ENCODE measurements at places on chromosomes 16 and 17.
A peak's percentile ranks its signal among the peaks of the same experiment; 100 is the strongest.

GRCh38 chr16:5665834-5666233 is 568.2 kb upstream of the EEF2KMT start:
- no peak for DNase-seq

DNA sequence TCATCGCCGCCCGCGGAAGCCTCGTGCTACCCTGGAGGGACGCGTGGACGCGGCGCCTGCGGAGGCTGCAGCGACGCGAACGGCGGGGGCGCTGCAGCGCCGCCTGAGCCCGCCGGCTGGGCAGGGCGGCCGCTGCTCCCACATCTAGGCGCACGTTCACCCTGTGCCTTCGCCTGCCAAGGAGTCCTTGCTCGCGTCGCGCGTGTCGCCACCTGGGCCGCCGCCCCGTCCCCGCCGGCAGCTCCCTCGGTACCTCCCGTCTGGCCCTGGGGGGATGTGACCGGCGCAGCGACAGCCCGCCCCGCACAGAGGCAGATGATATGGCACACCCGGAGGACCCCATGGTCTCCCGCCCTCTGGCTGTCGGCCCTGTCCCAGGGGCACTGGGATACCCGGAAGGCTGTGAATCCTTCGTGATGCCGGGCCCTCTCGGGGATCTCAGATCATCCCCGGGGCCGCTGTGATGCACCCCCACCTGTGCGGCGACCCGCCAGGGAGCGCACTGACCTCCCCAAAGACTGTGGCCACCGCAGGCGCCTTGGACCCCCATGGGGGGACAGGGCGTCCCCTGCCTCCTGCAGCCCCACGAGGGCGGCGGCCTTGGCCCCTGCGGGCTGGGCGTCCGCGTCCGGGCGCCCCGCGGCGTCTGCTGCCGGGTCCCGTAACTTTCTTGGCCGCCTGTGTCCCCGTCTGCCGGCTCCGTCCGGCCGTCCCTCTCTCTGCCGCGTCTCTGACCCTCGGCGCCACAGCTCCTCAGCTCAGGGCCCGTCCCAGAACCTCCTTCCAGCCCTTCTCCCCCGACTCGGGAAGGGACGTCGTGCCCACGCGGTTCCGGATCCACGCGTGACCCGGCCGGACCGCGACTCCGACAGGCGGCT is 689 bp upstream of the TBC1D24 start:
- peak; percentile 56 for DNase-seq

DNA sequence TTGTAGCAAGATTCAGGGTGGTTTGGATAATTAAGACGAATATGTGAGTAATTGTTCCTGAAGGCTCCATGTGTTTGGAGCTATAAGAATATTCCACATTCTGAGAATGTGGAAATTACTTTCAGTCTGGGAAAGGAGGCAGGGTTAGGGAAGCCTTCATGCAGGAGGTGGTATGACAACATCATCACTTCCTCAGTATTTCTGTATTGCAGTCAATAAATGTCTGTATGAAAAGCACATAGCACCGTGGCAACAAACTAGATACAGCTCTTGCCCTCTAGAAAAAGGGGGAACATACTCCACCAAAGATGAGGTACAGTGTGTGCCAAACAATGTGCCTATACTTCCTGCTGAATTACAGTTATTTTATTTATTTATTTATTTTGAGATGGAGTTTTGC is 26.1 kb upstream of the DHRS7B start:
- DNase-seq, result no peak

- no peak for DNase-seq
Observed at GRCh38 chr17:8333281-8333680, 6.4 kb upstream of the ODF4 start.

- DNase-seq, result no peak
Observed at GRCh38 chr16:3113765-3114479, 1.5 kb downstream of the ZNF205 start.

GRCh38 chr17:66444031-66444430 is 141.6 kb downstream of the PRKCA start:
- no peak for DNase-seq

- DNase-seq, result no peak
Observed at GRCh38 chr16:6124136-6124535, 1026.5 kb upstream of the EEF2KMT start.

GRCh38 chr17:19716108-19717030 is at the start of gene SLC47A2:
TSS of gene SLC47A2 (minus strand) at chr17:19716584. CDS start at chr17:19716555, 29 bp downstream.
- DNase-seq, result no peak

- no peak for DNase-seq
Observed at GRCh38 chr17:44105483-44105882, 18.0 kb downstream of the HDAC5 start.

DNA sequence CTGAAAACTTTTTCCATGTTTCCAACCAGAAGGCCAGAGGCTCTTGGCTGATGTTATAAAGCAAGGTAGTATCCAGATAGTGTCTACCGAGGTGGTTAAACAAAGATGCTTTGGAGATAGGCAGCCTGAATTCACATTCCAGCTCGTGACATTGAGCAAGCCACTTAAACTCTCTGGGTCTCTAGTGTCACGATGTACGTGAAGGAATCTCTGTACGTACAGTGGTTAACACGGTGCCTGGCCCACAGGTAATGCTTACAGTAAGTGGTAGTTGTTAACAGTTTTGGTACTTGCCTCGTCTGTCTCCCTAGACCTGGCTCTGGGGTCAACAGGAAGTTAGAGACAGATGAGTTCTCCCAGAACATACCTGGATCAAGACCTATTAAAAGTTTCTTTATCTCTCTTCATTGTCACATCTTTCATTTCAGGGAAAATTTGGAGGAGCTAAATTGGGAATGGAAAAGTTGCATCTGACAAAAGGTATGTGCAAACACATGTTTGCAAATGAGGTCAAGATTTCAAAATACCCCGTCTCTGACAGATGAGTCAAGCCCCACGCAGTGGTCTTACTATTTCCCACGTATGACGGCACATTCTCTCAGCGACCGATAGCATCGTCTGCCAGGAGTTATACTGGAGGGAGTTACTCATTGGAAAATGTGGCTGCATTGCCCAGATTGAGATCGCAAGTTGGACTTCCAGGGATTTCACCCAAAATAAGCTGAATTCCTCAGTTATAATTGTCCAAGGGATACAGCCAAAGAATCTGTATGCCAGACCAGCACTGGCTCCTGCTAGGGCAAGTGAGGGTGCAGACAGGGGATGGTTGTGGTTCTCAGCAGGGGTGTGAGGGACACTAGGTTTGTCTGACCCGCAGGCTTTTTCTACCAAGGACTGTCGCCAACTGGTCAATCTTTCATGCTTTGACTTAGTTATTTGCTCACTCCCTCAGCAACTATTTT is 18.9 kb upstream of the MYH10 start:
- no peak for DNase-seq

DNA sequence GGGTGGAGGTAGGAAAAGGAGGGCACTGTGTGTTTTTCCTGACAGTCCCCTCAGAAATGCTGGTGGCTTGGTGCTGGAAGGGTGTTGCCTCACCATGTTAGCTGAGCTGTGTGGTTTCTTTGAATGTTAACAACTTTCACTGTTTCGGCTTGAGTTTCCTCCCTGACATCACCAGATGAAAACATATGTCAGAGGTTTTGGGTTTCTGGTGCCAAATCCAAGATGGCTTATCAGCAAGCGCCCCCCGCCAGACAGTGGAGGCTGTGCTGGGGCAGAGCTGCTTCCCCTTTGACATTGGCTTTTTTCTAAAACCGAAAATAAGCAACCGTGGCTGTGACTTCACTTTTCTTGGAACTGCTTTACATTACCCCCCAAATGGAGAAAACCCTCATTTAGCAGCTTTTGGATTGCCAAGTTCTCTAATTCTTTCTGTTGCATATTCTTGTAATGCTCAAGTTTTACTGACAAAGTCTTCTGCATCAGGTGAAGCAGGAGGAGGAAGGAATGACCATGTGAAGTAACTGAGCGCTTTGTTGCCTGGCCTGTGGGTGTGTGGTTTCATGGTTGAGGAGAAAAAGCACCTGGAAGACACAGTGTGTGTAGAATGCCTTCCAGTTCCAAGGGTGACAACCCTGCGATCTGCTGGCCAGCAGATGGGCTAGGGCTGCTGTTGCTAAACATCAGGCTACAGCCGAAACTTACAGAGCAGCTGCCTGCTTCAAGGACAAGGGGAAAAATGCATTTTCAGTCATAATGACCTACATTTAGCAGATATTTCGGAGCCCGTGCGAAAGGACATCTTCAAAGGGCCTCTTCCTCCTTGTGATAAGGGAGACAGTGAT is 9.7 kb downstream of the RMI2 start:
- no peak for DNase-seq

DNA sequence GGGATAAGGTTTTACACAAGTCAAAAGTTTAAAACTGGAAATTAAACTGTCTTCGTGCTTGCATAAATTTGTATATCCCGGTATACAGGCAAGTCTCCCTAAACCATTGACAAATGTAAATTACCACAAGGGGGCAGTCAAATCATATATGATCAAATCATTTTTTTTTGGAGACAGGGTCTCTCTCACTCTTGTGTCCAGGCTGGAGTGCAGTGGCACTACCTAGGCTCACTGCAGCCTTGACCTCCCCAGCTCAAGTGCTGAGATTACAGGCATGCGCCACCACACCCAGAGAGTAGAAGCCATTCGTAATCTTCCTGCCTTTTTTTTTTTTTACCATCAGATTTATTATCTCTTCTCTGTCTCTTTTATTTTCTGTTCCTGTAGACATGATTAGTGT is 18.5 kb downstream of the TOP2A start:
- DNase-seq, result no peak

DNA sequence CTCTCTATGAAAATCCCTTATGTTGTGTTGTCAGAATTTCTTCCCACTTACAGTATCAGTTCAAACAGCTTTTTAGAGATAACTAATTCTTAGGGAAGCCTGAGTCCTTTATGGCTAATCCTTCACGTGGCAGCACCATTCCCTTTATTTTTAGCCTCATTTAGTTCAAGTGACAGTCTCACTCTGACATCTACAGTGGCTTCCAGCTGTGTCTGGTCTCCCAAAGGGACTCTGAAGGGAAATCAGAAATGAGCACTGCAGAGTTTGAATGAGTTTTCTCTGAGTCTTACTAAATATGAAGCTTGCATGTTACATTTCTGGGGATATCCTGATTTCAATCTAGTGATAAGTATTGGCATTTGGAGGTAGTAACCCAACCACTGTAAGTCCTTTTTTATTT is 1104.1 kb downstream of the CDH11 start:
- no peak for DNase-seq

DNA sequence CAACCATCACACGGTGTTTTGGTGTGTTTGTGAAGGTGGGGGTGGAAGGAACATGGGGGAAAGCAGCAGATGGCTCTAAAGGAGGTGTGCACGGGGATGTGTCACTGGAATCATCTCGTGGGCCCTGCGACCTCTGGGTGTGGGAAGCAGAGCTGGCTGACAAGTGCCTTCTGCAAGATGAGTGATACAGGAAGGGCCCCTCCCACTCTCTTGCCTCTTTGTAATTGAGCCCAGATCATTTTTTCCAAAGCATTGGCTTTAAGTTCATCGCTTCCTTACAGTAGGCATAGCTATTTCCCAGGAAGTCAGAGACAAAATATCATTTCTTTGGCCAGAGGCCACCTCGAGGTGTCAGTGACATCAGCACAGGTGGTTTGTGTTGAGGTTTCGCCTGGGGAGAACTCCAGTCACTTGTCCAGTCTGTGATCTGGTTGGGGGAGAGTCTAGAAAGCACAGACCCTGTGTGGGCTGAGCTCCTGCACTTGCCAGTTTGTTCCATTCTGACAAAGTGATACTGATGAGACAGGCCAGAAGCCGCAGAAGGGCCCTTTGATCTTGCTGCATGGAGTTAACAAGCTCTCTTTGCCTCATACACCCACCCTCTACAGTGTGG is 20.6 kb upstream of the SNTB2 start:
- DNase-seq, result no peak

DNA sequence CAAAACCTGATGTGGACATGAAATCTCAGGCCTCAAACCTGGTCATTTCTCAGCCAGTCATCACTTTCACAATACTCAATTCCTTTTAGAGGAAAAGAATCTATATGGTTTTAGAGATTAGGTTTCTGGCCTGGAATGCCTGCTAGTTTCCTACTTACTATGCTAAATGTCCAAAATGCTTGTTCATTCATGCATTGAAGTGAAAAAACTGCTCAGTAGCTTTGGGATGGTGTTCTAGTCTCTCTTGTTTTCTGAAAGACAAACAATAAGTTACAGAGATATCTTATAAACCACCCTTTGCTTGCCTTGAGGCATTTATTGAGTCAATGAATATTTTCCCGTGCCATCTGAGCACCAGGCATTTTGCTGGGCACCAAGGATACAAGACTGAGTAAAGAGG is 1146.5 kb upstream of the GOT2 start:
- no peak for DNase-seq

GRCh38 chr17:81066072-81066471 is 31.1 kb downstream of the BAIAP2 start:
- no peak for DNase-seq

DNA sequence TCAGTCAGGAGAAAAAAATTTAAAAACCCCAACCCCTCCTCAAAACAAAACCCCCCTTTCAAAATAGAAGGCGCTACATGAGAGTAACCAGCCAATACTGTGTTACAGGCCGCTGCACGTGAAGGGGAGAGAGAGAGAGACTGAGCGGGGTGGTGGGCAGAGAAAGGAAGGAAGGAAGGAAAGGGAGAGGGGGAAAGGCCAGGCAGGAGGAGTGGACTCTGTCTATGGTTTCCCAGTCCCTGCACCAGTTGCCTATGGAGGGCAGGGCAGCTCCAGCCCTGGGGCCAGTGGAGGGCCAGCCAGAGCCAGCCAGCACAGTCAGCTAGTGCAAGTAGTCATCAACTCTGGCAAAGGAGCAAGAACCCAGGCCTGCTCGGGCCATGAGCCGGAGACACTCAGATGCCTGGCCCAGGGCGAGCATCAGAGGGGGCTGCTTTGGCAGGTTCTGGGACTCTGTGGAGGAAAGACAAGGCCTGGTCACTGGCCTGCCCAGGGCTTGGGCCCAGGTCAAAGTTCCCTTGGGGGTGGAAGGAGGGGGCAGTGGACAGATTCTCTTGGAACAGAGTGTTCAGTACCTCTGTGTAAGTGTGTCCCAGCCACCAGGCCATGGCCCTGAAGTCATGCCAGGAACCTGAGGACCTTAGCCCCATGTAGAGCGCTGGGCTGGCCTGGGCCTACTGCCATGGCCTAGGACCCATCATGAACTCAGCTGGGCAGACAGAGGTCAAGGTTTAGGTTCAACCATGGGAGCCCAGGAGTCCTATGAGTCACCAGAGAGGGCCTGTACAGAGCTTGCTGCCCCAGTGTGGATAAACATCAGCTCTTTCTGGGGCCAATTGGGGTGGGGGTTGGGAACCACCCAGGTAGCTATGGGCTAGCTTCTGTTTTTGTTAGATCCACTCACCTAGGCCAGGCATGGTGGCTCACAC is 7.3 kb upstream of the GFOD2 start:
- DNase-seq, result no peak

- DNase-seq, result no peak
Observed at GRCh38 chr16:88370365-88370764, 12.4 kb upstream of the ZNF469 start.

GRCh38 chr16:80046848-80047247 is 446.3 kb upstream of the MAF start:
- DNase-seq, result no peak
